GM23248 (cell line): ENCODE measurements at places on chromosomes 4 and X. TPM values are rescaled to one million over a fixed set of nuclear protein-coding genes. Genes with fewer than 3 reads are reported as not detected.
A peak's percentile ranks its signal among the peaks of the same experiment; 100 is the strongest.

GRCh38 chrX:13000301-13000811, 25.4 kb downstream of the TMSB4X start:
- no peak overlapping the region for H3K4me3 ChIP-seq
- H3K27ac ChIP-seq, result no peak overlapping the region
- no peaks in the 10 kb centered on the region for H3K27me3 ChIP-seq
- H3K4me1 ChIP-seq, result 0 out of 2 replicates have a peak, but pooled peaks cover under 1% of the 10 kb centered on the region
- no peaks in the 10 kb centered on the region for H3K36me3 ChIP-seq
- DNase-seq, result no peak

Gene BANK1
- total RNA-seq, result not detected in 2 replicates

Gene CXCL13
- not detected in 2 replicates for total RNA-seq

DNA sequence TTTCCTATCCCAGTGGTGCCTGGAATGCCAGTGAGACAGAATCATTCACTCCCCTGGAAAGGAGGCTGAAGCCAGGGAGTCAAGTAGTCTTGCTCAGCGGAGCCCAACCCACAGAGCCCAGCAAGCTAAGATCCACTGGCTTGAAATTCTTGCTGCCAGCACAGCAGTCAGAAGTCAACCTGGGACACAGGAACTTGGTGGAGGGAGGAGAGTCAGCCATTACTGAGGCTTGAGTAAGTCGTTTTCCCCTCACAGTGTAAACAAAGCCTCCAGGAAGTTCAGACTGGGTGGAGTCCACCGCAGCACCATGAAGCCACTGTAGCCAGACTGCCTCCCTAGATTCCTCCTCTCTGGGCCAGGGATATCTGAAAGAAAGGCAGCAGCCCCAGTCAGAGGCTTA, 283.2 kb upstream of the CPEB2 start:
- no peaks in the 10 kb centered on the region for H3K27me3 ChIP-seq
- peak; percentile 48 for DNase-seq
- no peaks in the 10 kb centered on the region for H3K36me3 ChIP-seq
- H3K4me1 ChIP-seq, result no peaks in the 10 kb centered on the region
- no peak overlapping the region for H3K27ac ChIP-seq
- no peak overlapping the region for H3K4me3 ChIP-seq

Gene TMEM154
- 11.9 and 17.2 TPM in 2 replicates for total RNA-seq

Gene SPATA18
- total RNA-seq, result 14.3 and 22.9 TPM in 2 replicates

DNA sequence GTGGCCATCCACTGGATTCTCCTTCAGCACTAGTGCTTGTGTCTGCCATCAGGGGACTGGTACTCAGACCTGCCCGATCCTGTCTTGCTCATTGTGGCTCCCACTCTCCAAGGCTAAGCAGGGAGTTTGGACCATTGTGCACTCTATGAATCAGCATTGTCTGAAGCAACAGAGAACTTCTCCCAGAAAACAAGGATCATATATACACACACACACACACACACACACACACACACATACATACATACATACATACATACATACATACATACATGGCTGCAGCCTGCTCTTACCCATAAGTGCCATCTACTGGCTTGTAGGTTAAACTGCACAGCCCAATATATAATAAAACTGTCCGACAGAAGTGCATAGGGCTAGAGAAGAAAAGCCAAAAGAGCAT, 345.3 kb upstream of the LCORL start:
- no peak overlapping the region for H3K4me3 ChIP-seq
- DNase-seq, result peak; percentile 56
- H3K36me3 ChIP-seq, result no peaks in the 10 kb centered on the region
- H3K27ac ChIP-seq, result no peak overlapping the region

Gene ELF4
- total RNA-seq, result 16.5 and 19.2 TPM in 2 replicates

- no peak overlapping the region for H3K4me3 ChIP-seq
- DNase-seq, result no peak
- H3K27ac ChIP-seq, result no peak overlapping the region
- no peaks in the 10 kb centered on the region for H3K4me1 ChIP-seq
- peaks cover 13% of the 10 kb centered on the region; the same call in 1 of the 2 replicates for H3K27me3 ChIP-seq
Measured at GRCh38 chr4:7598939-7599790, 164.4 kb upstream of the PSAPL1 start.

DNA sequence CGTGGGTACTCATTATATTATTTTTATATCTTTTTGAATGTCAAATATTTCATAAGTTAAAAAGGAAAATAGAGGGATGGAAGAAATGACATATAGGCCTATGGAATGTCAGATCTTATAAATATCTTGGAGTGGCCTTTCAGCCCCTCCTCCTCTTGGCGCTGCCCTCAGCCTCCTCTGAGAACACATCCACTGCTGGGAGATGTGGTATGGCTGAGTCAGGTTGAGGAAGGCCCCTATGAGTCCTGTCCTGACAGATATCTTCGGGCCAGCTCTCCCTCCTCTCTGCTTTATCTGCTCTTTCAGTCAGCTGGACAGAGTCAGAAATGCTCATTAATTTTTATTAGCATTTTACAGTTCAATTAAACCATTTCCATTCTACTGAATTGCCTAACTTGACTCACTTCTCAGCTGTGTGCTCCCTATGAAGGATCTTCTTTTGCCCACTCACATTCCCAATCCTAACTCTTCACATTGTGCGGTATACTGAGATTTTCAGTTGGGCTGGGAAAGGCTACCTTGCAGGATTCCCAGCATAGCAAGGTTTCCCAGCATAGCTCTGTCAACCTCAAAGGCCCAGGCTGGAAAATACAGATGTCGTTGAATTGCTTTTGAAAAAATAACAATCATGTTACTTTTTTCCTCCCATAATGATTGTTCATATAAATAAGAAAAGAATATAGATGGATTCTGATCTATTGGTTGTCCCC, 128.0 kb downstream of the ARHGEF9 start:
- H3K27ac ChIP-seq, result peak overlapping the region; percentile 75
- no peak overlapping the region for H3K4me3 ChIP-seq
- DNase-seq, result peak; percentile 80
- no peaks in the 10 kb centered on the region for H3K27me3 ChIP-seq
- H3K36me3 ChIP-seq, result no peaks in the 10 kb centered on the region

- H3K27me3 ChIP-seq, result no peaks in the 10 kb centered on the region
- H3K36me3 ChIP-seq, result no peaks in the 10 kb centered on the region
- peaks cover 26% of the 10 kb centered on the region for H3K4me1 ChIP-seq
- H3K27ac ChIP-seq, result no peak overlapping the region
- DNase-seq, result peak; percentile 53
- no peak overlapping the region for H3K4me3 ChIP-seq
Measured at GRCh38 chr4:99201690-99202089, 17.4 kb downstream of the ADH6 start.

DNA sequence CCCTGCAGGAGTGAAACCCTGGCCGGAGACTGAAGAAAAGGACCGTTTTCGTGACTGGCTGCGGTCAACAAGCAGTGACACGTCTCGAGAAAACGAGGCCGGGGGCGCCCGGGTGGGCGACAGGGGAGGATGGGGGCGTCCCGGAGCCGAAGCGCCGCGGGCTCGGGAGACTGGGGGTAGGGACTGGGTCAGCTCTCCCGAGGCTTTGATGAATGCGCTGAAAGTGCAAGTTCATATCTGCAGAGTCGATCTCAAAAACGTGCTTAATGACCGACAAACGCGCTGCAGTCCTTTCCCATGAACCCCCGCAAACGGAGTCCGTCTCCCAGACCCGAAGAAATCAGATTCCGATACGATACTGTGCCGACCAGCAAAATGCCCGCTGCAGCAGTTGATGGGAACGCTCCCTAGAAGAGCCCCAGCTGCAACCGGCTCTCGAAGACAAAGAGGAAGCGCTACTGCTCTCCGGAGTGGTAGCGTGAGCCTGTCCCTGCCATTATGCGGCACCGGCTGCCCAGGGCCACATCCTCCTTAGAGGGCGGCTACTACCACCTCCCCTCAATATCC, 806 bp upstream of the CD99L2 start:
- H3K27me3 ChIP-seq, result no peaks in the 10 kb centered on the region
- DNase-seq, result peak; percentile 63
- H3K4me3 ChIP-seq, result peak overlapping the region; percentile 79
- no peaks in the 10 kb centered on the region for H3K4me1 ChIP-seq
- H3K36me3 ChIP-seq, result no peaks in the 10 kb centered on the region

Gene IL13RA2
- 9.4 and 11.5 TPM in 2 replicates for total RNA-seq

DNA sequence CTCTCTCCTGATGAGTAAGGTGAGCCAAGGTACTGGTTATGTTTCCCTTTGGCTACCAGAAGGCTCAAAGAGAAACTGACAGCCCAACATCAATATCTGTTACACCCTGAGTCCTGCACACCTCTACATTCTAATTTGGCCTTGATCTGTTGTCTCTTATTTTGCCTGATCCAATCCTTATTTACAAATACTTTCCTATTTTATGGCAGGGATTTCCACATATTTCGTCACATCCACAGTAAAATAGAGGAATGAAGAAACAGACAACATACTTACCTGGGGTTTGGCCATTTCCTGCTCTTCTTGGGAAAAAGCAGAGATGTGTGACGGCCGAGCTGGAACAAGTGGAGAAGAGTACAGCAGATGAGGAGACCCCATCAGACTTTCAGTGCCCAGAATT, 1.5 kb downstream of the ZNF182 start:
- no peak overlapping the region for H3K27ac ChIP-seq
- no peak for DNase-seq
- H3K27me3 ChIP-seq, result no peaks in the 10 kb centered on the region
- H3K36me3 ChIP-seq, result no peaks in the 10 kb centered on the region

- no peaks in the 10 kb centered on the region for H3K36me3 ChIP-seq
- no peaks in the 10 kb centered on the region for H3K27me3 ChIP-seq
- no peak for DNase-seq
- no peak overlapping the region for H3K4me3 ChIP-seq
Measured at GRCh38 chrX:22803353-22803752, 196.4 kb upstream of the DDX53 start.

GRCh38 chr4:37967736-37968135, 7.5 kb downstream of the PTTG2 start:
- H3K4me1 ChIP-seq, result no peaks in the 10 kb centered on the region
- H3K36me3 ChIP-seq, result no peaks in the 10 kb centered on the region
- no peak overlapping the region for H3K4me3 ChIP-seq
- no peaks in the 10 kb centered on the region for H3K27me3 ChIP-seq
- DNase-seq, result no peak
- H3K27ac ChIP-seq, result no peak overlapping the region

Gene SSX1
- not detected in 2 replicates for total RNA-seq

GRCh38 chrX:31508338-31508737, 436.5 kb upstream of the FTHL17 start:
- peaks cover 10% of the 10 kb centered on the region for H3K4me1 ChIP-seq
- H3K27ac ChIP-seq, result no peak overlapping the region
- no peaks in the 10 kb centered on the region for H3K36me3 ChIP-seq

DNA sequence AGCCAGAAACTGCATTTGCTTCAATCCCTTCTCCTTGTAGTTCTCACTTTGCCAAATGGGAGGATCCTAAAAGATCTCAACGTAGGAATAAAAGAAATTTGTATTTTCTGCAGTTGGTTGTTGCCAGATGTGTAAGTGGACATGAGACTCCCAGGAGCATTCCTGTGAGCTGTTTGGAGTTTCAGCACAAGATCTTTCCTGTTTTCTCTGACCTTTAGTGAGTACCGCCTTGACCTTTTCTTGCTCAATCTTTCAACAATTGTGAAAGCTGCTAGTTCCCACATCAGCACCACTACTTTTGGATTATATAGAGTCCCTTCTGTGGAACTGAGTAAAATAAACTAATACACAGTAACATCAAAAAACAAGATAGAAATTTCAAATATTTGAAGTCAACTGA, 683.8 kb upstream of the PABPC4L start:
- H3K27me3 ChIP-seq, result no peaks in the 10 kb centered on the region
- H3K36me3 ChIP-seq, result no peaks in the 10 kb centered on the region
- no peak overlapping the region for H3K27ac ChIP-seq
- H3K4me1 ChIP-seq, result no peaks in the 10 kb centered on the region
- DNase-seq, result no peak
- no peak overlapping the region for H3K4me3 ChIP-seq

GRCh38 chr4:149584722-149585121, 230.9 kb downstream of the IQCM start:
- no peaks in the 10 kb centered on the region for H3K36me3 ChIP-seq
- no peaks in the 10 kb centered on the region for H3K27me3 ChIP-seq
- no peaks in the 10 kb centered on the region; the same call in 1 of the 2 replicates for H3K4me1 ChIP-seq
- H3K27ac ChIP-seq, result no peak overlapping the region
- H3K4me3 ChIP-seq, result no peak overlapping the region

DNA sequence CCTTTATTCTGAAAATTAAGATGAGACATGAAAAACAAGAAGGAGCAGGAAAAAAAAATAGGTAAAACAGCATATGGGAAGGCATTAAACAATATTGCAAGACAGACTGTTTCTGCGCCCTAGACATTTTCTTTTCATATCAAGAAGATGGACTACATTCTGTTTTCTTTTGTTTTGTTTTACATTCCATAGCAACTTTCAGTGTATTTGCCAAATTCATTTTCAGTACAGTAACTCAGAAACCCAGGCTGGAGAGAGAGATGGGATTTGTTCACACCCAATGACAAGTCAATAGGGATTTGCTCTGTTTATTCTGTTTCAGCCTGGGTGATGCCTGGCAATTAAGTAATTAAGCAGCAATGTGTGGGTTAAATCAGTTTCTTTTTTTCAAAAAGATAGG, 892.8 kb upstream of the DIAPH2 start:
- no peak overlapping the region for H3K27ac ChIP-seq
- DNase-seq, result no peak
- H3K36me3 ChIP-seq, result no peaks in the 10 kb centered on the region
- H3K27me3 ChIP-seq, result no peaks in the 10 kb centered on the region
- H3K4me3 ChIP-seq, result no peak overlapping the region

Gene NLRP2B
- not detected in 2 replicates for total RNA-seq

- no peaks in the 10 kb centered on the region for H3K4me1 ChIP-seq
- no peaks in the 10 kb centered on the region for H3K36me3 ChIP-seq
- no peak for DNase-seq
- H3K27ac ChIP-seq, result no peak overlapping the region
- no peaks in the 10 kb centered on the region for H3K27me3 ChIP-seq
Measured at GRCh38 chrX:41733939-41734338, 10.0 kb downstream of the GPR82 start.

DNA sequence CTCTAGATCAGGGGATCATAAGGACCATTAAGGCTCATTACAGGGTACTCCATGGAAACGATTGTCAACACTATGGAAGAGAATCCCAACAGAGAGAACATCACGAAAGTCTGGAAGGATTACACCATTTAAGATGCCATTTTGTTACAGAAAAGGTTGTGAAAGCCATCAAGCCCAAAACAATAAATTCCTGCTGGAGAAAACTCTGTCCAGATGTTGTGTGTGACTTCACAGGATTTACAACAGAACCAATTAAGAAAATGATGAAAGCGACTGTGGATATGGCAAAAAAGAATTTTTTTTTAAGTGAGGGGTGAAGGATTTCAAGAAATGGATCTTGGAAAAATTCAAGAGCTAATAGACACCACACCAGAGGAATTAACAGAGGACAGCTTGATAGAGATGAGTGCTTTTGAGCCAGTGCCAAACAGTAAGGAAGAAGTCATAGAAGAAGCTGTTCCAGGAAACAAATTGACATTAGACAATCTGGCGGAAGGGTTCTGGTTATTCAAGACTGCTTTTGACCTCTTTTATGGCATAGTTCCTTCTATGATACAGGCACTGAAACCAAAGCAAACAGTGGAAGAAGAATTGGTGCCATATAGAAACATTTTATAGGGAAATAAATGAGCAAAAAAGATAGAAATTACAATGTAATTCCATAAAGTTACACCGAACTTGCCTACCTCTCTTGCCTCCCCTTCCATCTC, 17.3 kb upstream of the LSM6 start:
- H3K4me3 ChIP-seq, result no peak overlapping the region
- no peaks in the 10 kb centered on the region for H3K4me1 ChIP-seq
- H3K27me3 ChIP-seq, result 0 out of 2 replicates have a peak, but pooled peaks cover 5% of the 10 kb centered on the region
- no peak overlapping the region for H3K27ac ChIP-seq
- DNase-seq, result peak; percentile 7

GRCh38 chr4:181682367-181683047, 560.7 kb upstream of the TENM3 start:
- H3K36me3 ChIP-seq, result no peaks in the 10 kb centered on the region
- H3K27ac ChIP-seq, result no peak overlapping the region

GRCh38 chrX:9797384-9798360, 11.4 kb downstream of the SHROOM2 start:
- DNase-seq, result no peak
- no peak overlapping the region for H3K4me3 ChIP-seq
- H3K27ac ChIP-seq, result no peak overlapping the region
- no peaks in the 10 kb centered on the region for H3K4me1 ChIP-seq
- H3K27me3 ChIP-seq, result no peaks in the 10 kb centered on the region
- no peaks in the 10 kb centered on the region for H3K36me3 ChIP-seq
